ENCODE measurements at places on chromosomes 11 and 22.

DNA sequence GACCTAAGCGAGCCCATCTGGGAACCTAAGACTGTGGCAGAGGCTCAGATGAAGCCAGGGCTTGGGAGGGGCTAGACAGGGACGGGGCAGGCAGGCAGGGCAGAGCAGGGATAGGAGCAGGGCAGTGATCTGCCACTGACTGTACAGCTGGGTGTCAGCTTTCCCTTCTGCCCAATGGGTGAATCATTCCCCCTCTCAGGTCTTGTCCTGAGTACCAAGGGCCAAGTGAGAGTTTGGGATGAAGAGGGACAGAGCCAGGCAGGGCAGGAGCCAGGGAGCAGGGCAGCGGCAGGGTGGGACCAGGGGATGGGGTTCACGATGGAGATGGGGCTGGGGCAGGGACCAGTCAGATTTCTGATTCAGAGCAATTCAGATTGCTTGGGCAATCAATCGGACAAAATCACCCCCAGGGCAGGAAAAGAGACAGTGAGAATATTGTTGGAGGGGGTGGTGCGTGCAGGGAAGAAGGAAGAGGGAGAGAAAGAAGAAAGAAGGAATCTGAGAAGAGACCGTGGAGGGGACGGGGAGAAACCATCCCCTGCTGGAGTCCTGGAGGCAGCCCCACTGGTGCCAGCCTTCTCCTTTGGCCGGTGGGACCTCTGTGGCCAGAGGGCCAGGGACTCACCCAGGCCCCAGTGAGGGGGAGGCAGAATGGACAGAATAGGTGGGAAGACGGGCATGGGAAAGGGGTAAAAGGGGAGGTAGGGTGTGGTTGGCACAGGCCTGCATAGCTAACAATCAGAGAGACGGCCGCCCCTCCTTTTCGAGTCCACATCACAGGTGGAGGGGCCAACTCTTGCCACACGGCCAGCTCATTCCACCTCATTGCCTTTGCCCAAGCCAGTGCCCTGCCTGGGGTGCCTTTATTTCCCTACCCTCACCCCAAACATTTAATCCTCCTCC, 47.2 kb downstream of the CYTH4 start:
- no peak for DNase-seq

DNA sequence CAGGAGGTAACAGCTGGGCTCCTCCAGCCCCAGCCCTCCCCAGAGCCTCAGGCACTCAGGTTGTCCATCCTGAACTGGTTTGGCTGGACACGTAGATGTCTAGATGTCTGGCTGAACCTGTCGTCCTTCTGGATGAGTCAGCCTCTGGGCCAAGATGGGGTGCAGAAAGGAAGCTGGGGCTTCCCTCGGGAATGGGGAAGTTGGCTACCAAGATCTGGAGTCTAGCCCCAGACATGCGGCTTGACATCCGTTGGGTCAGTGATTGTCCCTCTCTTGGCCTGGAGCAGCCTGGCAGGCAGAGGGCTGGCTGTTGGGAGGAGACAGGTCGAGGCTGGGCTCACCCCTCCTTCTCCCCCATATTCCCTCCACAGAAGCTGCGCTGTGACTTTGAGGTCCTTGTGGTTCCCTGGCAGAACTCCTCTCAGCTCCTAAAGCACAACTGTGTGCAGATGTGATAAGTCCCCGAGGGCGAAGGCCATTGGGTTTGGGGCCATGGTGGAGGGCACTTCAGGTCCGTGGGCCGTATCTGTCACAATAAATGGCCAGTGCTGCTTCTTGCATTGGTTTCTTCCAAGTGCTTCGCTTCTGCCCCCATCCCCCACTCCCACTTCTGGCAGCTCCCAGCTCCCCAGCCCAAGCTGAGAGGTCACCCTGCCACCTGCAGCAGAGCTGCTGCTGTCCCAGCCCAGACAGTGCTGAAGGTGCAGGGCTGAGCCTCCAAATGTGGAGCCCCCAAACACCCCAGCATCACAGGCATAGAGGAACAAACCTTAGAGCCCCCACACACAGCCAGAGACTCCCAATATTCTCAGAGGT, 1.3 kb downstream of the CST6 start:
- DNase-seq = no peak

DNA sequence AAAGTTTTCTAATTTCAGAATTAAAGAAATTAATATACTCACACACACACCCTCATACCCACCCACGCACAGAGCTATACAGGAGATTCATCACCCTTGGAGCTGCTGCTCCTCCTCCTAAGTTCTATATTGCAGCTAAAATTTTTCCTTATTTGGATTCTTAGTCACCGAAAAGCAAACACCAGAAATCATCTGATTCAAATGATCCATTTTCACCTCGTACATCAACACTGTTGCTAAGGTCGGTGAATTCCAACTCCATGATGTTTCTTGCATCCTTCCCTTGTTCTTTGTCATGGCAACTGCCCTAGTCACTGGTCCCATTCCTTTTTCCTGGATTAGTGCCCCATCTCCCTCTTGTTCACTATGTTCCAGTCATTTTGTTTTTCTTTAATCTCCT, 286.2 kb downstream of the GRM5 start:
- peak; percentile 70 for DNase-seq

DNA sequence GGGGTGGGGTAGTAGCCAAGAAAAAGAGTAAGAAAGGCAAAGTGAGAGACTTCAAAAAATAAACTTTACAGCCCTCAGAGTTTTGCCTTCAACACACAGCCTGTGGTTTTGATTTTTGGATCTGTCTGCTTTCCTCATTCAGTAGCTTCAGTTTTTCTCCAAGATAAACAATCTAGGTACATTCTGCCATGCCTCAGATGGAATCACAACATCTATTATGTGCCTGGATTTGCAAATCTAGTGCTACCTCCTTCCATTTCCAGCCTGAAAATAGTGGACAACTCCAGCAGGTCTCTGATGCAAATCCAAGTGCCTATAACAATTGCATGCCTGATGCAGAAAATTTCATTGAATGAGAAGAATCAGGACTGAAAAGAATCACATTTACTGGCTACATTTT, 206.6 kb upstream of the GUCY1A2 start:
- no peak for DNase-seq

DNA sequence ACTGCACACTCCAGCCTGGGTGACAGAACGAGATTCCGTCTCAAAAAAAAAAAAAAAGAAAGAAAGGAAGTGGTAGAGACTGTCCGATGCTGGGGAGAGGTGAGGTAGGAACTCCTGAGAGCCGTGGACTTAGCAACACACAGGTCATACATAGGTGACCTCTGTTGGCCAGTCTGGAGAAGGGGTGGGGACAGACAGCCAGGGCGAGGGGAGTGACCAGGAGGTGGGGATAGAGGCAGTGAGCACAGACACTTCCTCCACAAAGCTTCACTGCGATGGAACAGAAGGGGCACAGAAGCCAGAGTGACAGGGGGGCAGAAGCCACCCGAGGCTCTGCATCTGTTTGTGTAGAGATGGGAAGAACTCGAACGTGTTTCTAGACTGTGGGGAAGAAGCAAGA, 47.1 kb downstream of the MYH9 start:
- no peak for DNase-seq

- DNase-seq = no peak
These were observed 7.2 kb upstream of the IL18BP start for GRCh38 chr11:71991494-71991893.

DNA sequence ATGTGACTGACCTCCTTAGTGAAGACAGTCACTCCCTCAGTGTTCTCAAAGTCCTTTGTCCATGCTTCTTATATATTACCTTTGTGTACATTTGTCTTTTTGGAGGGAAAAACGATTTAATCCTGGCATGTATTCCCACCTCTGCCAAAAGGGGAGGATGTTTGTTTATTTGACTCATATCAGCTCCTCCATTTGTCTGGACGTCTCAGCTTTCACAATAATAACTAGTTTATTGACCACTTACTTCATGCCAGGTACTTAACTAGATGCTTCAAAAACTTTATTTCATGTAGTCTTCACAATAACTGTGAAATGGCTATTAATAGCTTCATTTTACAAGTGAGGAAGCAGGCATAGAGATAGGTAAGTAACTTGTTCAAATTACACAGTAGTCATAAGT, 5.3 kb downstream of the TBCEL start:
- no peak for DNase-seq

DNA sequence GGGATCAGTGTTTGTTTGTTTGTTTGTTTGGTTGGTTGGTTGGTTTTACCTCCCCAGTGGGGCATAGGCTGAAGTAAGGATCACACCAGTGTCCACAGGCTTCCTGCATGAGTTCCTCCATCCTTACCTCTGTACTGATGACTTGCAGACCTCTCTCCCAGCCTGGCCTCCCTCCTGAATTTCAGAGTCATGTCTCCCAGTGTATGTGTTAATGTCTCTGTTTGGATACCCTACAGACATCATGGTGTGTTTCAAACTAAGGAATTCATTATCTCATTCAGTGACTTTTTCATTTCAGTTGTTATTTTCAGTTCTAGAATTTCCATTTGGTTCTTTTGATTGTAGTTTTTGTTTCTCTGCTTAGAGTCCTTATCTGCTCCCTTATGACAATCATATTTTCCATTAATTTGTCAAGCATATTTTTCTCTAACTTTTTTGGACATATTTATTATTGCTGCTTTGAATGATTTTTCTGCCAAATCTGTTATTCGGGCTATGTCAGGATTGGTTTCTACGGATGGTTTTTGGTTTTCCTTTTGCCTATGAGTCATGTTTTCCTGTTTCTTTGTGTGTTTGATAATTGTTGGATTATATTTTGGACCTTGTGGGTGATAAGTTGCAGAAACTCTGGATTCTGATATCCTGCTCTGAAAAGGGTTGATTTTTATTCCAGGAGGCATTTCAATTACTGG, 23.6 kb downstream of the MYEOV start:
- no peak for DNase-seq

- DNase-seq = no peak
These were observed 133.7 kb upstream of the HSD17B12 start for GRCh38 chr11:43546561-43547429.

- DNase-seq = no peak
These were observed 36.0 kb downstream of the BUD13 start for GRCh38 chr11:116736763-116737162.

GRCh38 chr11:63716046-63716445, 34.7 kb downstream of the RTN3 start:
- DNase-seq = no peak

DNA sequence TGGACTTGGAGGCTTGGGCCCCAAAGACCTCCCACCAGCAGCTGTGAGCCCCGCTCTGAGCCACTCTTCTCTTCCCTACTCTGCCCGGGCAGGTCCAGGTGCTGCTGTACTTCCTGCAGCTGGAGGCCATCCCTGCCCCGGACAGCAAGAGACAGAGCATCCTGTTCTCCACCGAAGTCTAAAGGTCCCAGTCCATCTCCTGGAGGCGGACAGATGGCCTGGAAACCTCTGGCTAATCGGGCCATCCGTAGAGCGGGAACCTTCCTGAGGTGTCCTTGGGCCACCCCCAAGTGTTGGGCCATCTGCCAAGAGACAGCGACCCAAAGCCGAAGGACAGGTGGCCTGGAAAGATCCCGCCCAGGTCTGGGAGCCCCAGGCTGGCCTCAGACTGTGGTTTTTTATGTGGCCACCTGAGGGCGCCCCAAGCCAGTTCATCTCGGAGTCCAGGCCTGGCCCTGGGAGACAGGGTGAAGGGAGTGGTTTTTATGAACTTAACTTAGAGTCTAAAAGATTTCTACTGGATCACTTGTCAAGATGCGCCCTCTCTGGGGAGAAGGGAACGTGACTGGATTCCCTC, 135.1 kb downstream of the BCR start:
- DNase-seq = no peak

- DNase-seq = no peak
These were observed 17.3 kb downstream of the TRAF6 start for GRCh38 chr11:36492724-36493304.

GRCh38 chr11:2586087-2586792, 113.6 kb downstream of the KCNQ1OT1 start:
- no peak for DNase-seq

- DNase-seq = peak; percentile 90
These were observed 53.0 kb upstream of the PRR5 start for GRCh38 chr22:44648821-44649565.

DNA sequence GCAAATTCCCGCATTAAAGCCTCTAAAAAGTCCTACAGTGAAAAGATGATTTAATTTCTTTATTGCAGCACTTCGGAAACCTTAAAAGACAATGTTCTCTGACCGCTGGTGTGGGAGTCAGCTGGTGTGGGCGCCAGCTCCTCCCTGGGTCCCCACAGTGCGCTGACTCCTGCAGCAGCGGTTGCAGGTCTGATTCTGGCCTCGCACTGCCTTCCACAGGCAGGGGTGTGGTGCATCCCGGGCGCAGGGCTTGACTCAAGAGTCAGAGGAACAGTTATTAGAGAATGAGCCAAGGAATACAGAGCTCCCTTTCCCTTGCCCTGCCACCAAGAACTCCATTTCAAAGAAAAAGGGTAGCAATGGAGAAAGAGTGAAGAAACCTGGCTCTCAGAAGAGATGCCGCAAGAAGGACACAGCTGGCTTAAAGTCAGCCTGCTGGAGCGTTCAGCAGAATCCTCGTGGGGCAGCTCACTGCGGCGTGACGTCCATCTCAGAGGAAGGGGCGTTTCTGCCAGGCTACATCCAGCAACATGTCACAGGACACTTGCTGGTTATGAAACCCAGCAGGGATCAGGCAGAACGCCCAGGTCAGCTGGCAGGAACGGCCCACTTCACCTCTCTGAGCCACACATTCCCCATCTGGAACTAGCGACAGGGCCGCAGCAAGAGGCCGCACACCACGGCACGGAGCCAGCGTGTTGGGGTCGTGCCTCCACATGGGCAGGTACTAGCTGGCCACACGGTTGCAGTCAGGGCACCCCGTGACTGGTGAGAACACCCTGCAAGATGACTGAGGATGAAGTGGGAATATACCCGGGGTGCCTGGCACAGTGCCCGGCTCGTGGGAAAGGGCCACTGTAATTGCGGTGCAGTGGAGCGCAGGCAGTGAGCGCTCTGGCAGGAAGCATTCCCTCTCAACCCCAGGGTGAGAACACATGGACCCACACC, 18.1 kb upstream of the EFCAB6 start:
- DNase-seq = no peak

DNA sequence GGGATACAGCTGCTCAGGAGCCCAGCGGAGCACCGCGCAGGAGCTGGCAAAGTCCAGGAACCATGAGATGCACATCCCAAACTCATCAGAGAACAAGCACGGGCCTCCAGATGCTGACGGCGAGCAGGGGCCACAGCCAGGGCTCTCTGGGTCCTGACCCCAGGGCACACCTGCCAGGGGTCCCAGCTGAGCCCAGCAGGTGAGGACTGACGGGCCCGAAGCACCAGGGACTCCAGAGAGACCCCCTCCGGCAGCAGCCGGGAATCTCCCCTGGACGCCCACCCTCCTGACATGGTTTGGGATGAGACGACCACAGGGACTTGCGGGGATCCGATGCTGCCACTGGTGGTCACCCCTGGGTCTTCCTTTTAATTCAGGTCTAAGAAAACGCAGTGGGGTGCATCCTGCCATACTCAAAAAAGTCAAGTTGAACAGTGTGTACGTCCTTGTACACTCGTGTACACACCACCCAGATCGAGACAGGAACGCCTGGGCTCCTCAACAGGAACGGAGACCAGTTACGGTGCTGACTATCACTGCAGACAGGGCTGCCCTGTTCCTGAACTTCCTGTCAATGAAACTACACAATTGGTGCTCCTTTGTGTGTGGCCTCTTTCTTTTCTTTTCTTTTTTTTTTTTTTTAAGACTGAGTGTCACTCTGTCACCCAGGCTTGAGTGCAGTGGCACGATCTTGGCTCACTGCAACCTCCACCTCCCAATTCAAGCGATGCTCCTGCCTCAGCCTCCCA, 21.9 kb downstream of the TTLL8 start:
- DNase-seq = no peak

Data from AG04449 (cell line).